ENCODE measurements at places on chromosomes 11 and 22. TPM values are rescaled to one million over a fixed set of nuclear protein-coding genes. Genes with fewer than 3 reads are reported as not detected.

Gene ATF4
- 455 TPM for total RNA-seq

Gene OSBPL5
- total RNA-seq = 4.6 TPM

Gene TMPRSS13
- 2.0 TPM for total RNA-seq

Gene HBB
- total RNA-seq = not detected

Gene NXPE1
- total RNA-seq = not detected

Gene DRICH1
- 0.36 TPM for total RNA-seq

Gene GAB4
- not detected for total RNA-seq

Gene SCGB1D2
- not detected for total RNA-seq

Gene RFPL1
- total RNA-seq = not detected

Gene ZP1
- not detected for total RNA-seq

Gene MIAT
- 58.7 TPM for total RNA-seq

Gene CCDC117
- total RNA-seq = 27.7 TPM

Gene DGCR8
- total RNA-seq = 33.4 TPM

Gene MMP12
- total RNA-seq = not detected

All from activated CD4-positive, alpha-beta memory T cell treated with anti-CD3 and anti-CD28 coated beads for 36 hours (primary cell).